ENCODE measurements at places on chromosomes 6 and 20.

DNA sequence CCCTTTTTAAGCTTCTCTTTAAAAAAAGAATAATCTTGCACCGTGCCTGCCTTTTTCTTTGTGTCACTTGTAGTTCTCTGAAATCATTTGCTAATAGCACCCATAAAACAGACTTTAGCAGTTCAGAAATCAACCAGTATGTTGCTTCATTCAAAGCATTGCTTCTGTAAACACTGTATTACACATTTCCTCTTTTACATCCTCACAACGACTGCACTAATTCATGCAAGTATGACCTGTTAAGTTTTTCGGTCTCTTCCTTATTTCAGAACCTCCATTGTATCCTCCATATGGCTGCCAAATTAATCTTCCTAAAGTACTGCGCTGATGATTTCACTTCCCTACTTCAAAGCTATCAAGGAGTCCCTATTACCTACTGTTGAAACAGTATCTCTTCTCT lies 142.9 kb upstream of the RNF217 start:
- DNase-seq: no peak

DNA sequence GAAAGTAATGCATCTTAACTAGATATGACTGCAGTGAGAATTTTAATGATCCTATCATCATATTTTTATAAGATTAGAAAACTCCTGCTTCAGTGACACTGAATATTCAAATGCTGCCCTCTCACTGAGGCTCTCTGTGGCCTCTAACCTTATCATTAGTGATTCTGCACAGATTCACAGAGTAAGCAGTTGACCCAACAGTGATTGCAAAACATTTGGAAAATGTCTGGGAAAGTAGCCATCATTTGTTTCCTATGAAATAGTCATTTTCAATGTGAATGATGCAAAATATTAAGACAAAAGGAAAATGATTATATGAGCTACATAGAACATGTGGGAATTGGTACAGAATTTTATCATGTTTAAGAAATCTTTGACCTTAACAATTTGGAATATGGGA lies 210.3 kb downstream of the TBX18 start:
- DNase-seq: no peak

DNA sequence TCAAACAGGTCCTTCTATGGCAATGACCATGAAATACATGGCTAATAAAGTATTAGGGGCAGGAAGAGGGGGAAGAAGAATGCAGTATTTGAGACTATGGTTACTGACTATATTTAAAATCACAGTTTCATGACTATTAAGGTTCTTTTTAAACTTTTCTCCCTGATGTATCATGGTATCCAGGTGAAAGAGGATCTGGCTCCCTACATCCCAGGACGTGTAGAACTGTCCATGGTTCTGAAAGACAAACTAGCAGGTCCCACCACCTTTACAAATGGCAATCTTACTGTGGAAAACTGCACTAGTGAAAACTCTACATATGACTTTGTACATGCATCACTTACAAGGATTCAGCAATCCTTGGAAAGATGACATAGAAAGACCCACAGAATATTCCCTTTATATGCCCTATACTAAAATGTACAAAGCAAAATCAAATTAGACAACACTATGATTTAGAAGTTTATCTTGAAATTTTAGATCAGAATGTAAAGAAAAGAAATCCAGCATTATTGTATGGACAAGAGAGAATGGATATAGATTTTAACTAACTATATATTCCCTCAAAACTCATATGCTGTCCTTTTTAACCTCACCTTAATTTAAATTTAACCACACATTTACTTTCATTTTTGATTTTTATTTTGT lies 33.5 kb downstream of the RPP21 start:
- DNase-seq: no peak

DNA sequence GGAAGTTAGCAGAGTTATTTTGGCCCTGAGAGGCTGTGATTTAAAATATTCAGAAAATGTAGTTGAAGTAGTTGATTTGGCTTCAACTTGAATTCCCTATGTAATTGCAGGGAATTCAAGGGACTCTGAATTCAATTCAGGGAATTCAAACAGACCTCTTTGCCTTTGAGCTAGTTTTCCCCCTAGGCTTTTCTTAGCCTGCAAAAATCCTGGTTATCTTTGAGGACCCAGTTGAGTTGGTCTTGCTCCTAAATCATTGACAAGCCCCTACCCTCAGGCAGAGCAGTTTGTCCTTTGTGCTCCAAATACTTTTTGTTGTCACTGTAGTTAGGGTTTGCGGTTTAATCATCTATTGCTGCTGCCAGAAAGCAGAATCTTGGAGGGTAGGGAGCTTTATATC lies 20.4 kb downstream of the GCNT2 start:
- no peak for DNase-seq
